ENCODE measurements at places on chromosomes 7 and 10. TPM values are rescaled to one million over a fixed set of nuclear protein-coding genes. Genes with fewer than 3 reads are reported as not detected.

SPDYE11 gene
- total RNA-seq: not detected

ZNF804B gene
- total RNA-seq: 3.8 TPM

SPDYE2 gene
- total RNA-seq: 0.80 TPM

ITPRID1 gene
- 0.44 TPM for total RNA-seq

FAM221A gene
- 16.0 TPM for total RNA-seq

DNA sequence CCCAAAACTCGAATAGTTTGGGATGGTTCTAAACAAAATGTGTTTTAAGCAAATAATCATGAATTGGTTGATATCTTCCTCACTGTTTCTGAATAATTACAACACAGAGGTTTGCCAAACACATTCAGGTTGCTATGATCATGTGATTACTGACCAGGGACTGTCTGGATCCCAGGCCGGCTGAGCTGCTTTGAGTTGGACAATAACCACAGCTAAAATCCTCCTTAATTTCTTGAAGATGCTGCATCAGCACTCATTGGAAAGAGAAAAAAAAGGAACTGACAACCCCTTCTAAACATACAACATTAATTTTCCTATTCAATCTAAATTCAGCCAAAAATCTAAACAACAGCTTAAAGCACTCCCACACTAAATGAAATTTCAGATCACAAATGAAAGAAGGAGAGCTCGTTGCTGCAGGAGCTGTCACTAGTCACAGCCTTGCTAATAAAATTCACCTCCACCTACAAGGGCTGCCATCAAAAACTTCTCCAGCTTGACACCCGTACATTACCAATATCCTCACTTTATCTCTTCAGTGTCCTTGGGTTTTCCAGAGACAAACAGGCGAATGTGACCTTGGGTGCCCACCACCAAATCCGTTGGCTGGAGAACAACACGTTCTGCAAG lies 560.2 kb downstream of the KCNMA1 start:
- no peak for DNase-seq

DNA sequence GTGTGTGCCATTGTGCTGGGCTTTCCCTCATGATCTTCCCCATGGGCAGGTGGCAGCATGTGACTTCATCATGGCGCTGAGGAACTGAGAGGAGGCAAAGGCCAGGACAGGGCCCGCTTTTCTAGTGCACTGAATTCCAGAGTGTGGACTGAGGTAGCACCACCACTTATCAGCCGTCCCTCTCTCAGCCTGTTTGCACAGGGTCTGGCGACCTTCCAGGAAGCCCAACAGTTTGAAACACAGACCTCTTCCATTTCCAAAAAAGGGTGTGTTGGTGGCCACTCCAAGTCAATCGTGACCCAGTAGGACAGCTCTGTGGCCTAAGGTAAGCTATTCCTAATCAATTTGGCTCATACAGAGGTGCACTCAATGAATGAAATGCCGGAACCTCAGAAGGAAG lies 4.4 kb downstream of the DNAJC30 start:
- no peak for DNase-seq

- DNase-seq: no peak
These were observed 61.0 kb upstream of the NFE2L3 start for GRCh38 chr7:26090927-26091519.

DNA sequence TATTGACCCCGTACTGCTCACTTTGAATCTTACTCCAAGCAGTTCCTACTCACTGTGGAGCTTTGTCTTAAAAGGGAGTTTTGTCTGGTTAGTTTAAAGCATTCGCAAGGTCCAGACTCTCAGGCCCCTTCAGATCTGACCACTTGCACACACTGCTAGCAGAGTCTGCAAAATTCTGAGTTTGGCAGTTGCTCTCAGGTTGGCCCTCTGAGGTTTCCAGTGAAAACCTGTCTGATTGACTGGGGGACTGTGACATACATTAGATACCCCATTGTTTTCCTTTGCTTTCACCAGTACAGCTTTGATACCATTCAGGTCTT lies 149.2 kb downstream of the XPNPEP1 start:
- DNase-seq: no peak

GRCh38 chr7:141752634-141753033 lies 11.3 kb upstream of the TAS2R3 start:
- DNase-seq: no peak

- no peak for DNase-seq
These were observed 46.4 kb upstream of the RSBN1L start for GRCh38 chr7:77649716-77650349.

- no peak for DNase-seq
These were observed 25.8 kb upstream of the TSPAN13 start for GRCh38 chr7:16727736-16728135.

DNA sequence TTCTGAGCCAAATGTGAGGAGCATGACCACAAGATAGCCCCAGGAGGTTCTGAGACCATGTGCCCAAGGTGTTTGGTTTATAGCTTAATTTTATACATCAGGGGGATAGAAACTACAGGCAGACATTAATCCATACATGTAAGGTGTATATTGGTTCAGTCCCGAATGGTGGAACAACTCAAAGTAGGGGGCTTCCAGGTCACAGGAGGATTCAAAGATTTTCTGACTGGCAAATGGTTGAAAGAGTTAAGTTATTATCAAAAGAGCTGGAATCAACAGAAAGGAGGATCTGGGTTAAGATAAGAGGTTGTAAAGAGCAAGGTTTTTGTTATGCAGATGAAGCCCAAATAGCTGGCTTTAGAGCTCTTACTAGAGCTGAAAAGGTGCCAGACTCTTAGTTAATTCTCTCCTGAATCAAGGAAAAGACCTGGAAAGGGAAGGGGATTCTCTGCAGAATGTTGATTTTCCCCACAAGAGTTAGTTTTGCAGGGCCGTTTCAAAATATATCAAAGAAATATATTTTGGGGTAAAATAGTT lies 640.0 kb downstream of the IPMK start:
- DNase-seq: no peak

GRCh38 chr10:44935966-44936295 lies 23.7 kb upstream of the RASSF4 start:
- DNase-seq: no peak

Data from dorsolateral prefrontal cortex (tissue), 122 donors.